ENCODE measurements at places on chromosomes 2 and 18.
A peak's percentile ranks its signal among the peaks of the same experiment; 100 is the strongest.

GRCh38 chr2:60883896-60884295 lies 2.5 kb downstream of the REL start:
- no peak for DNase-seq

- no peak for DNase-seq
Observed at GRCh38 chr18:42649331-42650035, 466.0 kb downstream of the RIT2 start.

GRCh38 chr2:121527009-121527682 lies 3.5 kb upstream of the RNU4ATAC start:
- no peak for DNase-seq

- DNase-seq, result peak; percentile 35
Observed at GRCh38 chr2:65435625-65436168, 3.3 kb upstream of the SPRED2 start.

GRCh38 chr2:220601674-220602073 lies 970.4 kb downstream of the EPHA4 start:
- DNase-seq, result no peak

DNA sequence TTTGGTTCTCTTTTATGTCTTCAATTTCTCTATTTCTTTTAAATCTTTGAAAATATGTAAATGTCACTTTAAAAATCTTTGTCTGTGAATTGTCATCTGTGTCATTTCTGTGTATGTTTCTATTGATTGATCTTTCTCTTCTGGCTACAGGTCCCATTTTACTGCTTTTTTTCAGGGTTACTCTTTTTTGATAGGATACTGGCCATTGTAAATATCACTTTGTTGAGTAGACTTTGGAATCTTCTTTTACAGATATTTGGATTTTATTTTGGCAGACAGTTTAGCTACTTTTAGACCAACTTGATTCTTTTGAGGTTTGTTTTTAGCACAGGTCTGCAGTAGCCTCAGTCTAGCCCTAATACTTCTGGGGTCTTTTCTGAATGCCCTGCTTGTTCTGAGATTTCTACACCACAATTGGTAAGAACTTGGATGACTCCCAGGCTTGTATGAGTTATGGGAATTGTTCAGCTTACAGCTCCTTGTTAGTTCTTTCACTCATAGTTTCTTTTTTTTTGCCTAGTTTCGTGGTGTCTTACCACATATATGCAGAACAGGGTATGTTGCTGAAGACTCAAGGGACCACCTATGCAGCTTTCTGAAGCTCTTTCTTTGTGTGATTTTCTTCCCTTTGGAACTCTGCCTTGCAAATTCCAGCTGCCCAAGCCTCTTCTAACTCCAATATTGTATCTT lies 122.2 kb downstream of the QPCT start:
- DNase-seq, result no peak

DNA sequence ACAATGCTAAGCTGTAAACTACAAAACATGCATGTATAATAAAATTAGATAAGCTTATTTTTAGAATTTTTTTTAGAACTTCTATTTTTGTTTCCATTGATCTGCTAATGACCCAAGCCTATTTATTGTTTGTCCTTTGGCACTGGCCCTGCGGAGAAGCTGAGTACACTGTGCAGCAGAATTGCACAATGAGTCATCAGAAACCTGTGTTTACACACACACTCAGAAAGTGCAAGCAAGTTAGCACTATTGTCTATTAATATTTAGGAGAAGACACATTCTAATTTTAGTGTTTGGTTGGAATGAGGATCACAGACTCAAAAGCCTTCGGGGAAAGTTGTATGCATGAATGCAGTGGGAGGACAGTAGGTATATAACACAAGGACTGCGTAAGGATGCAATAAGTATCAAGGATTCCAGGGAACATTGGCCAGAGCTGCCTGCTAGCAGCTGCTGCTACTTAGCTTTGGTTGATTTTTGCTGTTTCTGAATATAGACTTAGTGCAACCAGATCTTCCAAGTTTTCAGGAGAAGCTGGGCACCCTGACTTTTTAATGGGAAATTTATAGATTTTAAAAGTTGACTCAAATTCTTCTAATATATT lies 128.2 kb downstream of the KCNH7 start:
- no peak for DNase-seq

GRCh38 chr2:29562896-29563295 lies 358.5 kb downstream of the ALK start:
- no peak for DNase-seq

GRCh38 chr2:79700651-79701050 lies 187.8 kb downstream of the CTNNA2 start:
- DNase-seq, result no peak

DNA sequence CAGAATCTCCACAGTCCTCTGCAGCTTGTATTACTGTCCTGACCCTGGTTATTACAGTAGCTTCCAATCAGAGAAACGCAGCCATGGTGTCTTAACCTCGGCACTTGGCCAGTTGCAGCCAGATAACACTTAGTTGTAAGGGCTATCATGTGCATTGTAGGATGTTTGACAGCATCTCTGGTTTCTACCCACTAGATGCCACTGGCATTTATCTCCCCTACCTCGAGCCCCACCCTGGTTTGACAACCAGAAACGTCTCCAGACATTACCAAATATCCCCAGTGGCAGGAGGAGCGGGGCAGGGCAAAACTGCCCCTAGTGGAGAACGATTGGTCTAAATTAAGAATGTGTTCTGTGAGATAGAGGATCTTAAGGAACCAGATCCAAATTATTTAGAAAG lies 13.1 kb downstream of the DSG2 start:
- no peak for DNase-seq

- DNase-seq, result no peak
Observed at GRCh38 chr2:112958428-112959108, 19.2 kb upstream of the IL36G start.

- no peak for DNase-seq
Observed at GRCh38 chr2:197915548-197916265, 111.3 kb downstream of the PLCL1 start.

DNA sequence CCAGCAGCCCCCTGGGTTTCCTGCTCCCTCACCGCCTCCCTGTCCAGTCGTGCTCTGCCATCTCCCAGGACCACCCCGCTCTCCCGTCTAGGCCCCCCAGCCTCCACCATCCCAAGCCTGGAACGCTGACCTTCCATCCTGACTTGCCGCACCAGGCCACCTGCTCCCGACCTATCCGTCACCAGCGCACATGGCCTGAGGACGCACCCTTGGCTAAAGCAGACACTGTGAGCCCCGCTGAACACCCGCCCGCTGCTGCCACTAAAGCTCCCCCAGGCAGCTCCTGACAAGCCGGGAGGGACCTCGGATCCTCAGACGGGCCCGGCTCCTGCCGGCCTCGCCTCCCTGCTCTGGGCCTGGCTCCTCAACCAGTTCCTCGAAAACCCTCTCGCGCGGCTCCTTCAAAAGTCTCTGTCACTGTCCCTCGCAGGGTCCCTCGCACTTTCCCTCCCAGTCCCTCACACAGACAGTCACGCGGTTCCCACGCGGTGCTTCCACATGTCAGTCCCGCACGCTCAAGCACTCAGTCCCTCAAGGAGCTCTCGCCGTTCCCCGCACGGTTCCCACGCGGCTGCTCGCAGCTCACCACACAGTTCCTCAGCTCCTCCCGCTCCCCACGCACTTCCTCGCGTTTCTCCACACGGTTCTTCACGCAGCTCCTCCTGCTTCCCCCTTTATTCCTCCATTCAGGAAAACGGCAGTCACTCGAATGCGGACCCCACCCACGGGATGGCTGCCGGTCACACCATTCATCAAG lies 42.4 kb downstream of the KIF1A start:
- no peak for DNase-seq

DNA sequence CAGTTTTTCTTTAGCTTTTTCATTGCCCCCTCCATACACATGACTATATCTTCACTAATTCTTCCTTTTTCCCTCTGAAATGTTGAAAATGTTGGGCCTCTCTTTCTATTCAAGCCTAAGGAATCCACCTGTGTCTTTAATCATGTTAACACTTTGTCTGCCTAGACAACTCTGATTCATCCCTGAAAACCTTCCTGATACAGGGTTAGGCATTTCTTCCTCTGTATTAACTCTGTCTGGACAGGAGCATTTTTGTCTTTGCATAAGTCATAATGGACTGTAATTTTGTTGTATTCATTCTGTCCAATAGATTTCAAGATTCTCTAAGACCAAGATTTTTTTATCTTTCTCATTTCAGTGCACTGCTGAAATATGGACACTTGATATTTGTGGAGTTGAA lies 297.3 kb downstream of the IKZF2 start:
- DNase-seq, result no peak

- no peak for DNase-seq
Observed at GRCh38 chr18:7116001-7116730, 1.4 kb downstream of the LAMA1 start.

DNA sequence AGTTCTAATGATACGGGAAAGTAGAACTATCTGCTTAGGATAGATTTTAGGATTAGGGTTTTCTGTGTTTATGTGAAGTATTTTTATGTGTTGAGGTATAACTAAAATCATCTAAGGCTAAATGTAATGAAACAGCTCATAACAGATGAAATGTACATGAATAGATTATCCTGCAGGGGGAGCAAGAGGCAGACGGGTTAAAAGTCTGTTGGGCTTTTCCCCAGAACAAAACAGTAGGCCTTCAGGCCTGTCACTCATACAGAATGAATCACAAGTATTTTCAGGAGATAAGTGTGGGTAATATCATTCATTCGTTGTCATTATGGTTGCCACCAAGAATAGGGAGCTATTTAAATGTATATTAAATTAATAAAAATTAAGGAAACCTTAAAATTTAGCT lies 107.9 kb upstream of the IL1R2 start:
- no peak for DNase-seq

- DNase-seq, result no peak
Observed at GRCh38 chr2:164570475-164570874, 50.8 kb downstream of the GRB14 start.

- no peak for DNase-seq
Observed at GRCh38 chr18:77103187-77103850, 29.3 kb downstream of the MBP start.

DNA sequence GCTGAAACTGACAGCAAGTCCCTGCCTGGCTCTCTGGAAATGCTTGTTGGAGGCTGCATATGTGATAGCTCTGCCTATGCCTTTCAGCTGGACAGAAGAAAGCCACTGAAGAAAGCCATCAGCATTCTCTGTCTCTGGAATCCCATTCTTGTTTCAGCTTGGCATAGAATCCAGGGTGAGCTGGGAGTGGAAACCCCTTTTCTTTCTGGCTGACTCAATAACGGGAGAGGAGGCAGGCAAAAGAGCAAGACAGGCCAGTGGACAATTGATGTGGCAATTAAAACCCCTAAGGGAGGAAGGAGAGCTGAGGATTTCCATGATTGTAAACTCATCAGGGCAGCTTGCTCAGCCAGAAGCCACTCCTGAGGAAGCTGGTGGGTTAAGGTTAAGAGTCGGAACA lies 208.1 kb downstream of the CLIP4 start:
- DNase-seq, result no peak

DNA sequence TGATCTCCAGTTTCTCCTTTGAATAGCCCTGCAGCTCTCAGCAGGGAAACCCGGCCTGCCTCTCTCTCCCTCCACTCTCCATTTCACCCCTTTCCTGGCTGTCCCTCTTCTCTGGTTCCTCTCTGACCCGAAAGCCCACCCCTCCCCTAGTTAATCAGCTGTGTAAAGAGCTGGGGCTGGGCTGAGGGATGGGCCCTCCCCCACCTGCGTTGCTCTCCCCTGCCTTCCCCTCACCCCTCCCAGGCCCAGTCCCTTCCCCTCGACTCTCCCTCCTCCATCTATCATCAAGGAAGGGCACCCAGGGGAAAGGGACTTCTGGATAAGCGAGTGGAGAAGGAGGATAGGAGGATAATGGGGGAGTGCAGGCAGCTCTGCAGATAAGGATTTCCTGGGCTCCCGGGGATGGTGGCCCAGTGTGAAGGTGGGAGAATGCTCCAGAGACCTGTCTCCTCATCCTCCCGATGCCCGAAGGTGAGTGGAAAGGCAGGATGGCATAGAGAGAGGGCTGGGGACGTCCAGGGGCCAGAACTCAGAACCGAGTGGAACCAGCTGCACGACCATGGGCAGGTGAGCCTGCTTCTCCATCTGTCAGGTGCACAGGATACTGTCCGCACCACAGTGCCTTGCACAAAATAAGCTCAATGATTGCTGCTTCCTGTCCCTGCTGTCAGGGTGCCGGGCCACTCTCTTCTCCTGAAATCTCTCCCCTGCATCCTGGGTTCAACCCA lies 12.0 kb downstream of the SLC30A3 start:
- no peak for DNase-seq

DNA sequence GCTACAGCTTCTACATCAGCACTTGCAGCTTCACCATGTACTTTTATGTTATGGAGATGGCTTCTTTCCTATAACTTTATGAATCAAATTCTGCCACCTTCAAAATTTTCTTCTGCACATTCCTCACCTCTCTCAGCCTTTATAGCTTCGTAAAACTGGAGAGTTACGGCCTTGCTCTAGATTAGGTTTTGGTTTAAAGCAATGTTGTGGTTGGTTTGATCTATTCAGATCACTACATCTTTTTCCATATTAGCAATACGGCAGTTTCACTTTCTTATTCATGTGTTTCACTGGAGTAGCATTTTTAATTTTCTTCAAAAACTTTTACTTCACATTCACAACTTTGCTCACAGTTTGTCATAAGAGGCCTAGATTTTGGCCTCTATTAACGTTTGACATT lies 242.9 kb upstream of the GYPC start:
- no peak for DNase-seq

DNA sequence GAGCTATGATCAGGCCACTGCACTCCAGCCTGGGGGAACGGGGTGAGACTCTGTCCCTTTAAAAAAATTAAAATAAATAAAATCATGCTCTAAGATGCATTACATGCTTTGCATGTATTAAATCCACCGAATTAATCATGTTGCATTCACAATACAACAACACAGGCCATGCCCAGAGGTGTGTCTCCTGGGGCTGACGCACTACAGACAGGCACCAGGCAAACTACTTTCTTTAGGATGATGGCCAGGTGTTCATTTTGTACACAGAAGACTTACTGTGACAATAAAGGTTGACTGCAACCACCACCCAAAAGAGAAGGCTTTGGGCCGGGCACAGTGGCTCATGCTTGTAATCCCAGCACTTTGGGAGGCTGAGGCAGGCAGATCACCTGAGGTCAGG lies 226.8 kb upstream of the PXDN start:
- DNase-seq, result no peak

- no peak for DNase-seq
Observed at GRCh38 chr2:33395034-33395433, 81.4 kb upstream of the RASGRP3 start.

- no peak for DNase-seq
Observed at GRCh38 chr2:67936969-67937368, 125.8 kb downstream of the C1D start.

GRCh38 chr18:61236356-61237057 lies 96.7 kb upstream of the CDH20 start:
- no peak for DNase-seq

DNA sequence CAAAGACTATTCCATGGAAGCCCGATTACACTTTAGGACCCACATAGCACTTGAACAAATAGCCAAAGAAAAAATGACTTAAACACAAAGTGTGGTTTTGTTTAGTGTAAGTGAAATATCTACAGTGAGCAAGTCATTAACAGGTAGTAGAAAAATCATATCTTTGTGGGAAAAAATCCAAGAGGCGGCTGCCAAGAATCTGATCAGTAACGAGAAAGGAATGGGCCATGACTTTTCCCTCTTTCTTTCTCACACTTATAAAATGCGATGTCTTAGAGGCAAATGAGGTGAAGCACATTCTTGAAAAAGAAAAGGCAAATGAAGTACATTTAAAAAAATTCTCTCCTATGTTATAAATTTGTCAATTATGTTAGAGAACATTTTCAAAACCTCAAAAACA lies 12.9 kb upstream of the GEMIN6 start:
- no peak for DNase-seq
